ENCODE measurements at places on chromosomes 2 and 18. TPM values are rescaled to one million over a fixed set of nuclear protein-coding genes. Genes with fewer than 3 reads are reported as not detected.

DNA sequence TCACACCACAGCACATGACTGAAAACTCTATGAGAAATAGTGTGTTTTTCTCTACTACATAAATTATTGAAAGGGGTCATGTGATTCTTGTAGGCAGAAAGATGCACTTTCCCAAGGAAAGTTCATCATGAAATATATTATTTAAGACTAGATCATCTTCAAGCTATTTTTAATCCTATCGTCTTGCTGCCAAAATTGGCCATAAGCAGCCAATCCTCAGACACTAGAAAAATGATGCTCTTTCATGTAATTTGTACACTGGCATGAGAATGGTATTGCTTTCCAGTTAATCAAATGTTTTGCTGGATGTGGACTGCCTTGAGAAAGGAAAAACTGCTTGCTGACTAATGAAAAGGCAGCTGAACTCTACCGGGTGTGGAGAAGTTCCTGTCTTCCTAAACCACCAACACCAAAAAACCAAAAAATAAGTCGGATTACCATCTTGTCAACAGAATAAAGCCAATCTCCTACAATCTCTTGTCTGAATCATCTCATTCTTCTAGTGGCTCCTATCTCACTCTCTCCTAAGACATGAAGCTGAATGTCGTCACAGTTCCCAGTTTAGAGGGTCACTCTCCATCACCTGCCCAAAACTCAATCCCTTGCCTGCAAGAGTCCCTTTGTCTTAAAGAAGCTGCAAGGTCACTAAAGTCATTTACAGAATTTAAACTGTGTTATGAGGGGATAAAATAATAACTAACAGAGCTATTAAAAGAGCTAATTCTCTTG is 5.3 kb downstream of the BCL2 start:
- no peaks in the 10 kb centered on the region for H3K27me3 ChIP-seq
- H3K36me3 ChIP-seq, result no peaks in the 10 kb centered on the region
- H3K4me3 ChIP-seq, result no peak overlapping the region
- H3K4me1 ChIP-seq, result peaks cover under 1% of the 10 kb centered on the region

- no peaks in the 10 kb centered on the region for H3K4me1 ChIP-seq
- H3K27me3 ChIP-seq, result no peaks in the 10 kb centered on the region
- H3K27ac ChIP-seq, result peak overlapping the region; percentile 59
- no peak for DNase-seq
Measured at GRCh38 chr2:190214426-190215194, 105.0 kb downstream of the HIBCH start.

Gene NUP35
- 5.9 TPM for total RNA-seq

Gene RAX
- total RNA-seq, result not detected

- H3K4me1 ChIP-seq, result peaks cover 5% of the 10 kb centered on the region
- peak overlapping the region; percentile 8 for H3K4me3 ChIP-seq
- no peak for DNase-seq
- no peak overlapping the region for H3K27ac ChIP-seq
- no peaks in the 10 kb centered on the region for H3K27me3 ChIP-seq
Measured at GRCh38 chr2:11553661-11554398, 20.0 kb downstream of the GREB1 start.

GRCh38 chr2:109349503-109350465 is 220.8 kb downstream of the SH3RF3 start:
- no peaks in the 10 kb centered on the region for H3K4me1 ChIP-seq

DNA sequence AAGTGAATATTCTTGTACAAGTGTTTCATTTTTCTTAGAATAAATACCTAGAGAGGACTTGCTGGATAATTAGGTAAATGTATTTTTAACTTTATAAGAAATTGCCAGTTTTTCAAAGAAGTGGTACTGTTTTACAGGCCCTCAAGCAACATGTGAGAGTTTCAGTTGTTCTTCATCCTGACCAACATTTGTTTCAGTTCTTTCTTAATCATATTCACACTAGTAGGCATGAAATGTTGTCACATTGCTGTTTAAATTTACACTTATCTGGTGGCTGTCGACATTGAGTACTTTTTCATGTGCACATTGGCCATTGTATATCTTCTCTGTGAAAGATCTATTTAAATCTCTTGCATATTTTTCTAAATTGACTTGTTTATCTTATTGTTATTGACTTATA is 178.1 kb downstream of the ACOXL start:
- no peaks in the 10 kb centered on the region for H3K4me1 ChIP-seq
- H3K36me3 ChIP-seq, result no peaks in the 10 kb centered on the region
- no peak overlapping the region for H3K27ac ChIP-seq
- H3K27me3 ChIP-seq, result no peaks in the 10 kb centered on the region
- no peak overlapping the region for H3K4me3 ChIP-seq

DNA sequence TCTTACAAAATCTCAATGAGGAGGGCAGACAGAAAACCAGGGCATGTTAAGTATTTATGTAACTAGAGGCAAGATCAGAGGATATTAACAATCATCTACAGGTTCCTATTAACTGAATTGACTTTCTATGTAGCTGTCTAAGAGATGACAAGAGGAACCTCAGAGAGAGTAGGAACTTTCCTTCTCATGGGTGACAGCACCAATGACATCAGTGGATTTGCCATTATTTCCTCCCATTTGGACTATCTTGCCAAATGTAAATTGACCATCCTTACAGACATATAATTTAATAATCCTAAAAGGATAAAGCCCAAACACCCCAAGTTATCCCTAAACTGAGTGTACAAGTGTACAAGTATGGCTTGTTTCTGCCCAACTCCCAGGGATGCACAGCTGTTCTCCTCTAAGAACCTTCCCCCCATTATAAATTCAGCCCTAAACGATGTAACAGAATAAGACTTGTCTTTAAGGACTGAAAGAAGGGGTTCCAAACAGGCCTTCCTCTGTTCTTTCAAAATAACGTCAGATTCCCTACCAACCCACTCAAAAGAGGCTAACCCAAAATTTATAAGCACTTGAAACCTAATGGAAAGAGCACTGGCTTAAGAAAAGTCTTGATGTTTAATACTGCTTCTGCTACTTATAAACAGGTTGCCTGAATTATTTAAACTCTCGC is 73.4 kb upstream of the CHAC2 start:
- no peaks in the 10 kb centered on the region for H3K27me3 ChIP-seq
- H3K36me3 ChIP-seq, result no peaks in the 10 kb centered on the region
- H3K4me3 ChIP-seq, result no peak overlapping the region

Gene ARL6IP6
- 25.9 TPM for total RNA-seq

Gene TTLL4
- total RNA-seq, result 34.3 TPM

- H3K36me3 ChIP-seq, result no peaks in the 10 kb centered on the region
- no peaks in the 10 kb centered on the region for H3K4me1 ChIP-seq
- no peaks in the 10 kb centered on the region for H3K27me3 ChIP-seq
- no peak for DNase-seq
- H3K4me3 ChIP-seq, result no peak overlapping the region
Measured at GRCh38 chr18:24536326-24536725, 75.9 kb downstream of the HRH4 start.

Gene NT5C1B
- not detected for total RNA-seq

DNA sequence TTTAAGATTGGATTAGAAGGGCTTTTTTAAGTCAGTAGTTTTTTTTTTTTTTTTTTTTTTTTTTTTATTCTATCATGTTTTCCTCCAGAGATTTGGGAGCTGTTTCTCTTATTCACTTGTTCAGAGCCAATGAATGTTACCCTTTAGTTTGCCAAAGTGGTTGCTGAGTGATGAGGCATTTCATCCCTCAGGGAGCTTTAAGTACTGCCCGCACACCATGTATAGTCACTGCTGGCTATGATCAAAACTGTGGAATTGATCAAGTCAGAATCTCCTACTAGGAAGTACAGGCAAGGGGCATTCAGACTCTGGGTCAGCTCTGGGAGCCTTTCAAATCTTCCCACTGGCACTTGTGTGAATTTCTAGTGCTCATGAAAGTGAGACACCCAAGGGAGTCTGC is 201.6 kb downstream of the IKZF2 start:
- no peak overlapping the region for H3K4me3 ChIP-seq
- no peak overlapping the region for H3K27ac ChIP-seq
- H3K27me3 ChIP-seq, result no peaks in the 10 kb centered on the region
- no peaks in the 10 kb centered on the region for H3K4me1 ChIP-seq
- no peaks in the 10 kb centered on the region for H3K36me3 ChIP-seq

Gene NYAP2
- total RNA-seq, result not detected

- H3K4me1 ChIP-seq, result no peaks in the 10 kb centered on the region
- H3K27ac ChIP-seq, result no peak overlapping the region
- no peak overlapping the region for H3K4me3 ChIP-seq
Measured at GRCh38 chr2:35960596-35960995, 395.0 kb upstream of the CRIM1 start.

- no peak for DNase-seq
- no peak overlapping the region for H3K4me3 ChIP-seq
- H3K27me3 ChIP-seq, result no peaks in the 10 kb centered on the region
- H3K27ac ChIP-seq, result no peak overlapping the region
- no peaks in the 10 kb centered on the region for H3K4me1 ChIP-seq
- H3K36me3 ChIP-seq, result no peaks in the 10 kb centered on the region
Measured at GRCh38 chr2:158577141-158577540, 120.4 kb downstream of the PKP4 start.
